Activated CD4-positive, alpha-beta T cell treated with anti-CD3 and anti-CD28 coated beads, Interleukin-2, amount 50 U/mL, for 16 hours (primary cell): ENCODE measurements at places on chromosomes 16 and 17.

GRCh38 chr17:4808378-4808767, 1.4 kb downstream of the PLD2 start:
- DNase-seq: no peak

- no peak for DNase-seq
Observed at GRCh38 chr17:27496971-27497370, 40.7 kb downstream of the KSR1 start.

- DNase-seq: no peak
Observed at GRCh38 chr16:67884684-67885083, at the start of gene NRN1L. TSS of gene NRN1L (plus strand) at chr16:67884885. CDS start at chr16:67884904, 19 bp downstream.

GRCh38 chr16:57999971-58000705, at the start of gene ZNF319:
TSS of gene ZNF319 (minus strand) at chr16:58000672. CDS start at chr16:57998265, 2,407 bp downstream.
- DNase-seq: no peak

- no peak for DNase-seq
Observed at GRCh38 chr16:85334718-85335583, 222.7 kb upstream of the CIBAR2 start.

GRCh38 chr16:20344611-20345010, 7.9 kb downstream of the UMOD start:
- DNase-seq: no peak

DNA sequence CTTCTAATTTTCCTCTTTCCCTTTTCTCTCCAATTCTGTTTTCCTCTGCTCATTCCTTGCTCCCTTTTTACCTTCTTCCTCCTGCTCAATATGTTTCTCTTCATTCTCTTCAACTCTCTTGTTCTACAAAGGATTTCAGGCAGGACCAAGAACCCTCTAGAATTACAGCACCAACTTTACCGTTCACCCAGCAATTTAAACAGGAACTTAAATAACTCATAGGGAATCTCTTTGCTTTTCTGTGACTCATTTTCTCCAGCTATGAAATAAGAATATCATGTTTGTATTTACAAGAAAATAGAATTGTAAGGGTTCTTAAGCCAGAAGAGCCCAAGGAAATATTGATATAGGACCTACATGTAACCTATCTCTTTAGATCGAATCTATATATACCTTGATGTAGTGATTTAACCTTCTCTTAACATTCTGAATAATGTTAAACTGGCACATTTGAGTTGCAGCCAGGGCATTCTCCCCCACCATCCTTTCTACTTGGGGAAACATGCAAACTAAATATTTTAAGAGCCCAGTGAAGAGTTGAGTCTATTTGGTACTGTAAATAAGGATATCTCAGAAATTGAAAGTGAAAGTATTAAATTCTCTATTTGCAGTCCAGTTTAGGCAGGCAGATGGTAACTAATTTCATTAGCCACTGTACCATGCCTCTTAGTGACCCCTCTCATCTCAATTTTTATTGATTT, 137.0 kb downstream of the ANKFN1 start:
- DNase-seq: no peak

- DNase-seq: no peak
Observed at GRCh38 chr16:69535123-69536050, 30.4 kb upstream of the NFAT5 start.

GRCh38 chr17:49742166-49742638, 21.7 kb downstream of the FAM117A start:
- no peak for DNase-seq

- no peak for DNase-seq
Observed at GRCh38 chr17:8053600-8053999, 14.7 kb downstream of the ALOX15B start.

DNA sequence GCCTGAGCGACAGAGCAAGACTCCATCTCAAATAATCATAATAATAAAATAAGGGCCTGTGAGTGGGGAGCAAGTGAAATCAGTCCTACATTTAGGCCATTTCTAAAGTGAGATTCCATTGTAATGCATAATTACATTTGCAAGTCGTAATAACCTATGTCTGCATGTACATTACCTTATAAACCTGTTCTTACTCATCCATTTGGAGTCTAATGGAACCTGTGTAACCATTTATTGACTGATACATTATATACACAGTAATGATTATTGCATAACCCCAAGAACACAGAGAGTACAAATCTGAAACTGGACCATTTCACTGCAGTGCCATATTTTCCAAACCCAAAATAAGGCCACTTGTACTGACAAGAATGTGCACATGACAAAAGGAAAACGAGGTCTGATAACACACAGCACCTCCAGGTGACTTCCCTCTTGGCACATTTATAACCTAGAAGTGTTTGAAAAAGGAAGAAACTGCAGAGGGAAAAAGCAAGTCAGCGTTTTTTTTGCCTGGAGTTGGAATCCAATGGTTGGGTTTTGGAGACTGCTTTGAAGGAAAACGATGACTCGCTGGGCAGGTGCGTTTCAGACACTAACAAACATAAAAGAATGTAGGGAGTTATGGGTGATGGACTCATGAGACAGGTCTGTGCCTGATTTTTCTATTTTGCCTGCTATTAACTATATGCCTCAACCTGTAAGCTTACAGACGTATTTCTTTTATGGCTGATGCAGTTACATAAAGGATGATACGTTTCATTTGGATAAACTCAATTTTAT, 63.6 kb upstream of the KIFC3 start:
- DNase-seq: no peak

- DNase-seq: no peak
Observed at GRCh38 chr16:2194166-2194834, 2.1 kb downstream of the CASKIN1 start.

- DNase-seq: peak; percentile 11
Observed at GRCh38 chr16:87391324-87391949, 699 bp upstream of the MAP1LC3B start.

DNA sequence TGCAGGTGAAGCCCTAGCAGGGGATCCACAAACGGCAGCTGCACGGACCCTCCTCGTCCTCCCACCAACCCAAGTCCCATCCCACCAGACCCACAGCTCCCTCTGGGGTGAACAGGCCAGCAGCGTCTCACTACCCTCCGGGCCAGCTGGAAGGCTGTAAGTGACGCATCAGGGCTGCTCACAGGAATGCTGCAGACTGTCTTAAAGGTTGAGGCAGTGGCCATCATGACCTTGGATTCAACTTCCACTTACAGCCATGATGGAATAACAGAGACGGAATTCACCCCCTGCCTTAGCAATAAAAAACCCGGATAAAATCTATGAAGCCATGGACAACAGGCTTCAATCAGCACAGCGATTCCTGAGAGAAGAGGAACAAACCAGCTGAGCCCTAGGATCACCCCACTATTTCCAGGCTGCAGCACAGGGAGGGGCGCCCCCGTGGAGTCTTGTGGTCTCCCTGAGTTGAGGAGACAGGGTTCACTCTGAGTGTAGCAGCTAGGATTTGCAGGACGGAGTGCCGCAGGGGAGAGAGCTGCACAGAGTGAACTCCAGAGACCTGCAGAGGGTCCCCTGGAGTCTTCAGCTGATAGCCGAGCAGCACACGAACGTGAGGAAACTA, 10.5 kb downstream of the FAM83G start:
- DNase-seq: no peak

GRCh38 chr17:48593840-48594537, 410 bp upstream of the HOXB5 start:
- DNase-seq: peak; percentile 86

GRCh38 chr17:37392024-37392590, 14.5 kb downstream of the ACACA start:
- peak; percentile 56 for DNase-seq

DNA sequence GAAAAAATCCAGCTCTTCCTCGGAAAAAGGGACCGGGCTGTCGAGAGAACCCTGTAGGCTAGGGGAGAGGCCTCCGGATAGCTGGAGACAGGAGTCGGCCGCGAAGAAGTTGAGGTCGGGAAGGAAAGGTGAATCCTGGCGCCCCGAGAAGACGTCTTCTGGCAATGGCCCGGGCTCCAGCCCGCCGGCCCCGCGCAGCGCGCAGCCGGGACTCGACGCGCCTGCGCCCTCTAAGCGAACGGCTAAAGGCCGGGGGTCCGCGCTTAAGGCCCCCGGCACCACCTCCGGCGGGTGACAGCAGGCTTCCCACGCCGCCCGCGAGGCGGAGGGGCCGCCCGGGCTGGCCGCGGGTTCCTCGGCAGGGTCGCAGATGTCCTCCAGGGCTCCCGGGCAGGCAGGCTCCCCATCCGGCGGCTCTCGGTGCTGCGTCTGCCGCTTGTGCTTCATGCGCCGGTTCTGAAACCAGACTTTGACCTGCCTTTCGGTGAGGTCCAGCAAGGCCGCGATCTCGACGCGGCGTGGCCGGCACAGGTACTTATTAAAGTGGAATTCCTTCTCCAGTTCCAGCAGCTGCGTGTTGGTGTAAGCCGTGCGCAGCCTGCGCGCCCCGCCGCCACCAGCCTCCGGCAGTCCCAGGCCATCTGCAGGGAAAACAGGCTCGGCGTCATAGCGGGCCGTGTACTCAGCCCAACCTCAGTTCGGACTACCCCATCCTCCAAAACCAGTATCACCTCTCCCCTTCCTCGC, 1.6 kb downstream of the HOXB2 start:
- peak; percentile 71 for DNase-seq

GRCh38 chr16:68910051-68910450, 66.7 kb downstream of the TANGO6 start:
- DNase-seq: no peak

DNA sequence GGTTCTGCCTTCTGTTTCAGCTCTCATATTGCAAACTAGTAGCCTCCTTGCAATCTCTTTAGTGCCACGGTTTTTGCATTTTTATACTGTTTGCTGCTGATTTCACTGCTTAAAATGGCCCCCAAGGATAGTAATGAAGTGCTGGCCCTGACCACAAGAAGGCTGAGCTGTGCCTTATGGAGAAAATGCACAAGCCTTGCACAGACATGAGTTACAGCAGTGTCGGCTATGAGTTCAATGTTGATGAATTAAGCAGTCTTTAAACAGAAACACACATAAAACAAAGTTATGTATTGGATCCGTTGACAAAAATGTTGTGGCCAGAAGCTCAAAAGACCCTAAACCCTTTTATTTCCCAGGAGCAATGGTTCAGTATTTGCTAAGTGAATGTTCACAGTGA, 210.6 kb upstream of the DYNLRB2 start:
- no peak for DNase-seq

GRCh38 chr17:72592242-72592966, 471.6 kb downstream of the SOX9 start:
- peak; percentile 76 for DNase-seq

DNA sequence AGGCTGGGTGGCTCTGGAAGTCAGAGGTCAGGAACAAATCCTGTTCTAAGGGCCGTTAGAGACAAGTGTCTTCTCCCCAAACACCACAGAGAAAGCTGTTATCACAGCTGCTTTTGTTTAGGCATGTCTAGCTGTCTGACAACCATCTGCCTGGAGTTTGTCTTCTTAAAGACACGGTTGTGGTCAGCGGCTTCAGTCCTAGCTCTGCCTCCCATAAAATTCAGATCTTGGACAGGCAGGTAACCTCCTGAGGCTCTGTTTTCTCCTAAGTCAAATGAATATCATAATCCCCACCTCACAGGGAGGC, 2.3 kb upstream of the ITGA3 start:
- no peak for DNase-seq

DNA sequence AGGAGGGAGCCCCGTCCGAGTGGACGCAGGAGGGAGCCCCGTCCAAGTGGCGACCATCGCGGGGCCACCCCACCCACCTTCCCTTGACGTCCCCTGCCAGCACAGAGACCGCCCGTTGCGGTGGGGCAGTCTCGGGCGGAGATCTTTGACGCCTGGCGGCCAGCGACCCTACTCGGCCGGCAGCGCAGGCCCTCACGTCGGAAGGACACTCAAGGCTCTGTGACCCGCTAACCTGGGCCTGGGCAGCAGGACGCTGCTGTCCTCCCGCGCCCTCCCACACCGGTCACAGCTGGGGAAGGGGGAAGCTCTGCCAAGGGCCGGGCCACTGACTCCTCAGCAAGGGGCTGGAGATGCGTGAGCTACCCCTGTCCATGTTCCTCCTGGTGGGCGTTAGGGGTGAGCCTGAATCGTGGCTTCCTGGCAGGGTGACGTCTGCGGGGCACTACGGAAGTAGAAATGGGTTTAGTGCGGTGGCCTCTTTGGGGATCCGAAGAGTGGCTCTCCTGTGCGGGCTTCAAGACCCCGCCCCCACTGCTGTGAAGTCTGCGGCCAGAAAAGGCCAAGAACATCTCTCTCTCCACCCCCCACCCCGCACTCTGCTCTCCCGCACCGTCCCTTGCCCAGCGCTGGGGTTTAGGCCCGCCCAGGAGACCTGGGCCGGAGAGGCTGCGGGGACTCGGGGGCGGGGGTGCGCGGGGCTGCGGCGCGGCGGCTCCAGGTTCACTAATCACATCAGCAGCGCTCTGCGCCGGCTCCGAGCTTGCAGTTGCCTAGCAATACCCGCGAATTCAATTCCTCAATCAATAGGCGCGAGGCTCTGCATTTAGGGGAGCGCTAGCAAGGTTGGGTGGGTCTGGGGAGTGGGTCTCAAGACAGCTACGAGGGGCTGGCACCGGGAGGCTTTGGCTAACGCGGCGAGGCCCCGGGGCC, 5.8 kb downstream of the CBX8 start:
- DNase-seq: no peak

DNA sequence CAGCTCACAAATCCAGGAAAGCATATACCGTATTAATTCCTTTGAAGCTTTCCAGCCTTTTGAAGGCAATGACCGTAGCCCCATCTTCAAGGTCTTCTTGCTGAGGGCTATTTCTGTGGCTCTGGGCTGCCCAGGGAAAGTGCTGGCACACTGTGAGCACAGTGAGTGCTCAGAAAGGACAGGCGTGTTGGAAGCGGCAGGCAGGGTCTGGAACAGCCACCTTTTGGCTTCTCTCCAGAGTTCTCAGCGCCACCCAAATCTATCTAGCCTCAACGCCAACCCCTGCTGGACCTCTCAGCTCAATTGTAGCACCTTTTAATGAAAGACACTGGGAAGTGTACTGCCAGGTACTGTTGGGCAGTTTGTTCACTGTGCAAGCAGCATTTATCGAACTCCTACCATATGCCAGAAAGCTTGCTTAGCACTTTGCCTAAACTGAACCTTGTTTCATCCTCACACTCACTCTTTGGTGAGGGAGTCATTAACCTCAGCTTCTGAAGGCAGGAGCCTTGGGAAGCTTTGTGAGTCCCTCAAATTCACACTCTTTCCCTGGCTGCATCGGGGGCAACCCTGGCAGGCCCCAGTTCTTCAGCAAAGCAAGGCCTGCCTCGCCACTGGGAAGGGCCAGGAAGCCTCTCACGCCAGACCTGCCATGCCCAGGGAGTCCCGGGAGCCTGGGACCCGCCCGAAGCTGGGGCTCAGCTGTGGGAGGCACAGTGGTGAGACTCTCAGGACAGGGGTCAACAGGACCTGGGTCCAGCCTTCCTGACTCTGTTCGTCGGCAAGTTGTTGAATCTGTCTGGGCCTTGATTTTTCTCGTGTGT, 13.5 kb upstream of the CIBAR2 start:
- DNase-seq: no peak

DNA sequence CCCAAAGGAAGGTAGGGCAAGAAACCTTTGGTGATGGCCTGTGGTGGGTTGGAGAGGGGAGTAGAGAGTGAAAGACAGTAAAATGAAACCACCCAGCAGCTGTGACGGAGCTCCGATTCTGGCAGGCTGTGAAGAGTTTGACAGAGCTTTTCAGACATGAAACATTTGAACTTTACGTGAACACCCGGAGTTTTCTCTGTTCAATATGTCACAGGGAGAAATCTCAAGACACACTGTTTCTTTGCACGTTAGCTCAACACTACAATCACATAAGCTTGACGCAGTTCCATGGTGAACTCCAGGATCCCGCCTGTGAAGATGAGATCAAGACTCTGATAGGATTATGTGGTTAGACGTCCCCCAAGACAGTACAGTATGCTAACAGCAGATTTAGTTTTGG, 79.6 kb upstream of the CDH11 start:
- no peak for DNase-seq

- DNase-seq: no peak
Observed at GRCh38 chr16:68889508-68890150, 46.3 kb downstream of the TANGO6 start.
